ENCODE measurements at places on chromosomes 11 and 22.

DNA sequence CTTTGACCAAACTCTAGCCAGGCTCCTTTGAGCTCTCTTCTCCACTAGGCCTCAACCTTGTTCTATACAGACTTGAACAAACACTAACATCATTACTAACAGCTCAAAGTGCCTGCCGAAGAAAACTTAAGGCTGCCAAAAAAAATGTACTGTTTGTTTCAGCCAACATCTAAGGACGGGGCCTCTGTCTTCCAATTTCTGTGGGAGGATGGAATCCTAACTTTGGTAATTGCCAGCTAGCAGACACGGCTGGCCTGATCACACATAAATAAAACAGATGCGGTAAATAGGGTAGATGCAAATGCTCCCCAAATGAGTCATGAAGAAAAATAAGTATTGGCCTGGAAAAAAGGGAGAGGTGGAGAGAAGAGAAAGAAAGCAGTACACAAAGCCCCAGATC lies 394.3 kb downstream of the TMEM135 start:
- no peak for DNase-seq

GRCh38 chr11:128772814-128773213 lies 78.9 kb downstream of the FLI1 start:
- DNase-seq, result no peak

GRCh38 chr11:71491531-71491930 lies 35.5 kb upstream of the KRTAP5-7 start:
- DNase-seq, result no peak

GRCh38 chr11:306645-307371 lies 808 bp upstream of the IFITM2 start:
- no peak for DNase-seq

DNA sequence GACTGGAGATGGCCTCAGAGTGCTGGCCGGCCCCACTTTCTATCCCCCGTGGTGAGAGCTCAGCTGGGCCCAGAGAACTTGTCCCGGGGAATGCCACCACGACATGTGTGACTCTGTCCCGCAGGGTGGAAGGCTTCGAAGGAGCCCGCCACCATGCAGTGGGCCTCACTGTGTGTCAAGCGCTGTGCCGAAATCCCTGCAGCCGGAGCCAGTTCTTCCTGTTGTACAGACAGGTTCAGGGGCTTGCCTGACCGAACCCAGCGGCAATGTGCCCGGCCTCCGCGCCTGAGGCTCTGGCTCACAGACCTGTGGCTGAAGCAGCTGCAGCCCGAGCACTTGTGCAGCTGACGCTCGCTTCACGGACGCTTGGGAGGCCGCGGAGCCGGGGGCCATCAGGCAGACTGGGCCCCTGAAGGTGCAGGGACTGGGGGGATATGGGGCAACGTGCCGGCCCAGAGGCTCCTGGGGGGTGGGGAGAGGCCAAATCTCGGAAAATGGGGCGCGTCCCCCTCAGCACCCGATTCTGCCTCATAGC lies 650 bp downstream of the PPM1F start:
- no peak for DNase-seq

- DNase-seq, result no peak
Observed at GRCh38 chr11:123129920-123130319, 65.1 kb downstream of the CLMP start.

- peak; percentile 57 for DNase-seq
Observed at GRCh38 chr22:28424427-28425080, 255.1 kb downstream of the TTC28 start.

DNA sequence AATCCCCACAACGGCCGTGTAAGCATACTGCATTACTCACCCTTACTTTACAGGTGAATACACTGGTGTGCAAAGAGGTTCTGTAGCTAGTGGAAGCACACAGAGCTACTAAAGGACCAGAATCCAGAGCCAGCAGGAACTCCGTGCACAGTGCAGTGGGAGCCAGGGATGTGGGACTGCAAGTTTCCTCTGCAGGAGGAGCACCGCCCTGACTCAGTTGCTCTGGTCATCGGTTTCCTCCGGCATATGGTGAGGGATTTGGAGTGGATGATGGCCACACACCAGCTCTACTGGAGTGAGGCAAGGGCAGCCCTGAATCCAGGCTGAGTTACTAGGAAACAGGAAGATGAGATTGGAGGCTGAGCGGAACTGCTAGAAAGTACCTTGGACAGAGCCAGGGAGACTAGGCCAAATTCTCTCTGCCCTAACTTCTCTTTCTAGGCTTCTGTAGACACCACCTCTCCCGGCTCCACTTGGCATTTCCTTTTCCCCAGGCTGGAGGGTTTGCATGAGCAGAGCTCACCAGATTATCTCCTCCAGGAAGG lies 18.2 kb upstream of the C22orf42 start:
- no peak for DNase-seq

DNA sequence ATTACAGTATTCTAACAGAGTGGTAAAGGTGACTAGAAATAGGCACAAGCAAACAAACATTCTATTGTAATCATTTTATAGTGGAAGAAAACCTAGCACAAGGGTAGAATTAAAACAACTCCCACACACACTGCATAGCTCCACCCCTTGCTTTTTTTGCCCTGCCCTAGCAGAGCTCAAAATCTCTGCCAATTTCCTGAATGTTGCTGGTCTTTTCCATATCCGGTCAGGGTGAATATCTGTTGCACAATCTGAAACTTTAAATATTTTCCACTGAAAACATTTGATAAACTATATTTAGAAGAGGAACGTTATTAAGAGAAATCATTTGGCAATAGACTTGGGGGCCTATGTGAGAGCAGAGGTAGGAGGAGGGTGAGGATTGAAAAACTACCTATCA lies 2.7 kb downstream of the SPA17 start:
- no peak for DNase-seq

- DNase-seq, result no peak
Observed at GRCh38 chr11:27254744-27255446, 108.1 kb downstream of the CCDC34 start.

- DNase-seq, result no peak
Observed at GRCh38 chr11:11416502-11416901, 63.5 kb upstream of the CSNK2A3 start.

- DNase-seq, result no peak
Observed at GRCh38 chr11:98835335-98835734, 185.4 kb upstream of the CNTN5 start.

GRCh38 chr11:59842316-59842715 lies 3.0 kb downstream of the CBLIF start:
- no peak for DNase-seq

- no peak for DNase-seq
Observed at GRCh38 chr11:131591051-131591461, 220.6 kb downstream of the NTM start.
